ENCODE measurements at places on chromosomes 13 and 19. TPM values are rescaled to one million over a fixed set of nuclear protein-coding genes. Genes with fewer than 3 reads are reported as not detected.
A peak's percentile ranks its signal among the peaks of the same experiment; 100 is the strongest.

The LGALS4 gene
- 0.54 TPM for total RNA-seq

The DLL3 gene
- total RNA-seq, result 0.27 TPM

The MBD3L2 gene
- not detected for total RNA-seq

The TNNI3 gene
- not detected for total RNA-seq

The NTF4 gene
- not detected for total RNA-seq

The SLITRK6 gene
- total RNA-seq, result not detected

The SELENOV gene
- total RNA-seq, result not detected

DNA sequence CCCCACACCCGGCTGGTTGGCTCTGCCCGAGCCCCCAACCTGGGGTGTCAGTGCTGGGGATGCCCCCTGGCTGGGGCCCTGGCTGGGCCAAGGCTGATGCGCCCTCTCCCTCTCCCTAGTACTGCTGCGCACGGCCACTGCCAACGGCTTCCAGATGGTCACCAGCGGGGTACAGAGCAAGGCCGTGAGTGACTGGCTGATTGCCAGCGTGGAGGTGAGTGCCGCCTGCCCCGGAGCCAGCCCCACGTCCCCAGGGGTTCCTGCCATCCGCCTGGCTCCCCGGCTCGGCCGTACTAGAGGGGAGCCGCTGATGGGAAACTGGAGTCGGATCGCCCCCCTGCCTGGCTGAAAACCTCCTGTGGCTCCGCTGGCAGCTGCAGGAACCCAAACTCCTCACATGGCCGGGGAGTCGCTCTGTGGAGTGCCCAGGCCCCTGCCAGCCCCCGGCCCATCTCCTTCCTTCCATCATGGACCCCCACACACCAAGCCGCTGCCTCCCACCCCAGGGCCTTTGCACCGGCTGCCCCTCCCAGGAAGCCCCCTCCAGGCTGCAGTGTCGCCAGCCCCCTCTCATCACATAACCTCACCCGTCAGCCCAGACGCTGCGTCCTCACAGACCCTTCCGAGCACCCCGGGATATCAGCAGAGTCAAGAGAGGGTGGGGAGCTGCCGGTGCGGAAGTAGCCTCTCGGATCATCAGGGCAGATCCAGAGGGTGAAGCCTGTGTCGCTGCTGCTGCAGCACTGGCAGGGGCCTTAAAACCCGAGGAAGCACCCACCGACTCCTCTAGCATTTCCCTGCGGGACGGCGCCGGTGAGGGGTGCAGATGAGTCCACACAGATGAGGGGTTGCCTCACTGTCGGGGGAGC lies 10.6 kb downstream of the NCLN start:
- no peak for DNase-seq

GRCh38 chr13:98273824-98274742 lies 97.0 kb upstream of the RNF113B start:
- DNase-seq, result no peak

DNA sequence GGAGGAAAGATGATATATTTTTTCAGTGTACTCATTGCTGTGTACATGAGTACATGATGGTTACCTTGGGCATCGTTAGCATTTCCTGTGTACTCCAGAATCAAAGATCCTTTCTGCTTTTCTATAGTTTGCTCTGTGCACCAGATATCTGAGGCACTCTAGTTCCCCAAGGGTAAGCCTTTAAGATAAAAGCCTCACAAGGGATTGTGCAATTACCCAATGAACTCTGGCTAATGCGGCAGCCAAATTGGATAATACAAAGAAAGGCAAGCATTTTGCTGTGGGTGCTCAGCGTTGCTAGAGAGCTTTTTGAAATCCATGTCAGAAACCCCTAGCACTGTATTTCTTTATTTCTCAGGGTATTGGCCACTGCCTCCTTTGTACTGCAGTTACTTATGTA lies 2.9 kb downstream of the CYSLTR2 start:
- no peak for DNase-seq

- no peak for DNase-seq
Observed at GRCh38 chr19:24069905-24070657, 16.9 kb upstream of the ZNF254 start.

DNA sequence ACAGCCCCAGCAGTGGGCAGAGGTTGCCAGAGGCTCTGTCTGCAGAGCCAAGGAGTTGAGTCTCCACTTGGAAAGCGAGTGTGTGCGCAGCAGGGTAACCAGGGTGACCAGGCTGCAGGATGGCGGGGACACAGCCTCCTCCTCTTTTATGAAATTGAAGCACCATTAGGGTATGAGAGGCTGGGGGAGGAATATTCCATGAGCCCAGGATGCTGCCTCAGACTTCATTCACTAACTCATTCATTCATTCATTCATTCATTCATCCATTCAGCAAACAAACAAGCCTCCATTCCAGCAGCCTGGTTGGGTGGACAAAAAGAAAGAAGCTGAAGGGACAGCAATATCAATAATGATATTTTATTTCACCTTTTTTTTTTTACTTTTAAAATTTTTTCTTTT lies 6.6 kb upstream of the LMTK3 start:
- no peak for DNase-seq

DNA sequence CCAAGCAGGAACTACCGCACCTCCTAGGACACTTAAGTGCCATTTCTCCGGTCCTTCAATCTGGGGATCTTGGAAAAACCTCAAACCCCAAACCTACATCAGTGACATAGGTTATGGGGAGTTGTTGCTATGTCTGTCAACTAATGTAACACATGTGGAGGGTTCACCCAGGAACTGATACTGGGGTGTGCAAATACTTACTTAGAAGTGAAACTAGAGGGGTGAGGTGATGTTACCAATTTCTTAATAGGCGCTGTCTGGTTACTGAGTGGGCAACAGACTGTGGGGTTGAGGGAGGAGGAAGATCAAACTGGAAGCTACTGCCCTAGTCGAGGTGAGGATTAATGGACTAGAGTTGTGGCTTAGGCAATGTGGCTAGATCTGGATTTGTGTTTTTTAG lies 1.9 kb downstream of the ZNF586 start:
- no peak for DNase-seq

GRCh38 chr19:6358003-6358402 lies 3.3 kb upstream of the CLPP start:
- no peak for DNase-seq

DNA sequence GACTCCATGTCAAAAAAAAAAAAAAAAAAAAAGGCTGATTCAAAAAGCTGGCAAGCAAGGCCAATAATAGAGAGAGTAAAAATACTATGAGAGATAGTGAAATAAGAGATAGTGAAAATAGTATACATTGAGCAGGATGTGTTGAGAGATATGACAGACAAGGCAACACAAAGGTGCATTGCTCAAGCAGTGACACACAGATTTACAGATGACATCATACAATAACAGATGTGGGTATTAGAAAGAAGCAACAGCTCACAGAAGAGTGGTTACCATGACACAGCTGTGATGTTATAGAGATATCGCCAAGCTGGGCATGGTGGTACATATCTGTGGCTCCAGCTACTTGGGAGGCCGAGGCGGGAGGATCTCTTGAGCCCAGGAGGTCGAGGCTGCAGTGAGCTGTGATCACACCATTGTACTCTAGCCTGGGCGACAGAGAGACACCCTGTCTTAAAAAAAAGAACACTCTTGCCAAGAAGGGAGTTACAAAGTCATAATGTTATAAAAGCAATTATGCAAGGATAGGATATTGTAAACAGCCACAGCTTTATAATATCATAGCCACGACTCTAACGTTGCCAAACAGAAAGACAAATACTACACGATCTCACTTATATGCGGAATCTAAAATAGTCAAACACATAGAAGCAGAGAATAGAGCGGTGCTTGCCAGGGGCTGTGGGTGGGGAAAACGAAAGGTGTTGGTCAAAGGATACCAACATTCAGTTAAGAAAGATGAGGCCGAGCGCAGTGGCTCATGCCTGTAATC lies 10.3 kb downstream of the TNFSF9 start:
- no peak for DNase-seq

DNA sequence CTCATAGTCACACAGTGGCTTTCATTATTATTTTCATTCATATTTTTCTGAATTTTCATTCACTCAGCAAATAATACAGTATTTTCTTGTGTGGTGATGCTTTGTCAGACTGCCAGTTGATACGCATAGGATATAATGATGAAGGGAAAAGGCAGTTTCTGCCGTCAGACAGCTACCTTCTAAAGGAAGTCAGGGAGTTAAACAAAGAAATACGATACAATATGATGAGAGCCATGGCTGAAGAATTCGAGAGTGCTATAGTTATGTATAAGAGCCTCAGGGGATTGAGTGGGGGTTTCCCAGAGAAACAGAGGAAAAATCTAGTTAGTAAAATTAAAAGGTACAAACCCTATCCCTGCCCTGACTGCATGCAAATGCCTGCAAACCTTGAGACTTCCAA lies 479.1 kb downstream of the OLFM4 start:
- no peak for DNase-seq

DNA sequence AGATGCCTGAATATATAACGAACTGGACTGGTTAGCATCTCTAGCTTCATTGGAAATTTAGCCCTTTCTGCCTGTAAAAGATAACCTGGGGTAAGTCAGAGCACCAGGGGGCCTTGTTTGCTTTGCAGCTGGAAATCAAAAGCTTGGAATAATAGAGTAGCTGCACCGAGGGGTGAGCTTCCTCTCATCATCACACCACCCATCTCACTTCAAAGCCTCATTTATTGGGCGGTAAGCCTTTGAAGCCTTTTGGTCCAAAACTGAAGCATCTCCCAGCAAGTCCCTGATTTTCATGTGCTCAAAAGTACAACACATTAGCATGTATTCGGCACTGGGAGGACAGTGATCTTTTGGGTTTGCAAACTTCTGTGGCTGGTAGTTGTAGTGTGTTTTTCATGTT lies 405.1 kb downstream of the FOXO1 start:
- no peak for DNase-seq

DNA sequence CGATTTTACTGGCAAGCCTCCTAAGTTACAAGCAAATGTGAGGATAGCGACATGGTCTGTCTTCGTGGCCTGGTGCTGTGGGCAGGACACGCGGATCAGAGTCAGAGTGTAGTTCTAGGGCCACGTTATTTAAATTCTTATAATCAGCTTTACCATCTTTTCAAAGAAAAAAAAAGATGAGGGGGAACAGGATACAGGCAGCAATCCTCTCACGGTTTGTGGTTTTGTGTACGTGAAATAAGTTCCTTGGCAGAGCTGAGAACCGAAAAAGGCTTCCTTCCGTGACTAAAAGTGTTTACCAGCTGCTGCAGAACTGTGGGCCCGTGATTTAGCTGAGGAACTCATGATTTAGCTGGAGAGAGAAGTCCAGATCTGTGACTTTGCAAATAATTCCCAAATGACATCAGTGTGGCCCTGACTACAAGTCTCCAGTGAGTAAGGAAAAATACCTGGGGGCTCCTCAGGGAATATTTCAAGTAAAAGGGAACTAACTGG lies 27.2 kb downstream of the RCBTB2 start:
- peak; percentile 94 for DNase-seq

- no peak for DNase-seq
Observed at GRCh38 chr19:50728084-50728737, 5.0 kb downstream of the CLEC11A start.

GRCh38 chr13:20035130-20035529 lies 76.6 kb downstream of the ZMYM2 start:
- no peak for DNase-seq

DNA sequence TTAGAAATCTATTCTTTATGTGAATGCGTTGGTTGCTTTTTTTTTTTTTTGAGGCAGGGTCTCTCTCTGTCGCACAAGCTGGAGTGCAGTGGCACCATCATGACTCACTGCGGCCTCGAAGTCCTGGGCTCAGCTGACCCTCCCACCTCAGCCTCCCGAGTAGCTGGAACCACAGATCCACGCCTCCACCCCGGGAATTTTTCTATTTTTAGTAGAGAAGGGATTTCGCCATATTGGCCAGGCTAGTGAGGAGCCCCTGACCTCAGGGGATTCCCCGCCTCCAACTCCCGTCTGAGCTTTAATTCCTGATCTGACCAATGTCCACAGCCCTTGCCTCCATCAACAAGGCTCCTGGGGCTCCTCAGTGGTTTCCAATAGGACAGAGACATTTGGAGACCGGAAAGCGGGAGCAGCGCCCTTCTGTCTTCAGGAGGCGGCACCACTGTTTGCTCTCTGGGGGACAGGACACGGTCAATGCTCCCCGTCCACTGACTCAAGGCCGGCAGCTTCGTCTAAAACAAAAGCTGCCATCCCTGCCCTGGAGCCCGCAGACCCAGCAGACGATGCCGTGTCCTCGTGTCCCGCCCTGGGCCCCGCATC lies 503 bp downstream of the TUBA3C start:
- DNase-seq, result no peak

GRCh38 chr19:29800100-29800825 lies 11.5 kb upstream of the CCNE1 start:
- DNase-seq, result no peak

DNA sequence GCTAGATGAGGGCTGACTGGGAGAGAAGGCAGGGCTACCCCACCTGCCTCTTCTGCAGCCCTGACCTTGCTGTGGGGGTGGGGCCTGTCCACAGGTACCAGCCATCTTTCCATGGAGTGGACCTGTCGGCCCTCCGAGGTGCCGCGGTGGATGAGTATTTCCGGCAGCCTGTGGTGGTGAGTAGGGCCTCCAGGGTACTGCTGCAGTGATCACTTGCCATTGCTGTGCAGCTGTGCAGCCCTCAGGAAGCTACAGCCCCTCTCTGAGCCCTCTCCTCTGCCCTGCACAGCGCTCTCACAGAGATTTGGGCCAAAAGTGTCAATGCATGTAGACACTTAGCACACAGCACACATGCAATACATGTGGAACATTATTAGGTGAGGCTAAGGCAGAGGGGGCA lies 11.8 kb downstream of the YIPF2 start:
- no peak for DNase-seq

DNA sequence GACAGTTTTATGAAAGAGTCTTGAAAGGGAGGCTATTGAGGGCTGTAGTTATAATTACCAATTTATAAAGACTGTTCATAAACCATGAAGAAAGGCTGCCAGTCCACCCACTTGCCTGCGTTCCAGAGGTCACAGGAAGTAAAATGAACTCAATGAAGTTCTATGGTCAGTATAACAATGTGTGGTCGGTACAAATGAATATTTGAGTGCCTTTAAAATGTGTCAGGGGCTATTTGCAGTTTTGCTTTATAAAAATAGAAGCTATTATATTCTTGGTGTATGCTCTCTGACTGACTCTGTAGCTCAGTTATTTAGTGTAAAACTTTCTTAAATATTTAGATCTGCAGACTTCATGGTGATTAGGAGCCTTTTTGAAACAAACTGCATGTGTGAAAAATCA lies 47.0 kb downstream of the ESD start:
- DNase-seq, result no peak

GRCh38 chr13:42361701-42362100 lies 89.7 kb downstream of the AKAP11 start:
- DNase-seq, result no peak

- DNase-seq, result no peak
Observed at GRCh38 chr19:49431330-49431749, 6.2 kb downstream of the GFY start.

DNA sequence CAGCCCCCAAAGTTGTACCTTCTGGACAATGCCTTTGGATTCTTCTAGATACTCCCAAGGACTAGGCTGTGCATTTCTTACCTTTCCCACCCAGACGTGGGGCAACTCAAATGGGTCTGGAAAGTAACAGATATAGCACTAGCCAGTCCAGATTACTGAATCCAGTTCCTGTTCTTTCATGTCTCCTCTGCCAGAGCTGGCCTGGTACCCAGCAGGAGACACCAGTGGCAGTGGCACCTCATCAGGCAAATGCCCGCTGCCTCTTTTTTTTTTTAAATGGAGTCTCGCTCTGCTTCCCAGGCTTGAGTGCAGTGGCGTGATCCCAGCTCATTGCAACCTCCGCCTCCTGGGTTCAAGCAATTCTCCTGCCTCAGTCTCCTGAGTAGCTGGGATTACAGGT lies 43.2 kb downstream of the N4BP2L2 start:
- no peak for DNase-seq

GRCh38 chr19:34273121-34273520 lies 18.8 kb downstream of the GARRE1 start:
- no peak for DNase-seq
